ENCODE measurements at places on chromosomes 6 and 20.

DNA sequence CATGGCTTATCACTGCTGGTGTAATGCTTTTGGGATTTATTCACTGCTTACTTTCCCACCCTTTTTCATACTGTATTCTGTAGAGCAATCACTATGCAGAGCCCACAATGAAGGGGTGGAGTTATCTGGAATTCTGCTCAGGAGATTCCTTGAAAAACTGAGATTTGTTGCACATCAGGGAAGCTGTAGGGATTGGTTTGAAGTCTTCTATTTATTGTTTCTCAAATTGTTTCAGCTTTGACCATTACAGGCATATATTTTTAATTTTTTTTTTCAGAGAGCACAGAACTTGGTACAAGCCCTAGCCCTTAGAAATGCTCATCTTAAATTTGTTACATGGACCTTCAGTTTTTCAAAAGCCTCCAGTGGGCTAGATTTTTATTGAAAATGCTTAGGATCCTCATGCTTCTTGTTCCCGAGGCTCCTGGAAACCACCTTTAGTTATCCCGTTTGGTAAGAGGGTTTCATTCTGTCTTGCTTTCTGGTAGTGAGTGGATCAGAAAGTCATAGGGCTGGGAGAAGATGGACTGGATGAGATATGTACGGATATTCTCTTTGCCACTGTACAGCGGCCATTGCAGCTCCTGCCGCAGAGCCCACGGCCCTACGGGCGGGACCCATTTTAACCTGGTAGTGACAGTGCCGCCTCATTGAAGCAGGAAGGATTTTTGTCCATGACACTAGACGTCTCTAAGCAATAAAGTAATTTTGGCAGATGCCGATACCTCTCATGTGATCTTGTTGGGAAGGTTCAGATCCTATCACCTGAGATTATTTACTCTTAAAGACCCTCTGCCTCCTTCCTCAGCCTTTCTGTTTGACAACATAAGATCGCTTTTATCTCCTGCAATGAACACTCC is 45.3 kb upstream of the ZNF184 start:
- DNase-seq: peak; percentile 47

DNA sequence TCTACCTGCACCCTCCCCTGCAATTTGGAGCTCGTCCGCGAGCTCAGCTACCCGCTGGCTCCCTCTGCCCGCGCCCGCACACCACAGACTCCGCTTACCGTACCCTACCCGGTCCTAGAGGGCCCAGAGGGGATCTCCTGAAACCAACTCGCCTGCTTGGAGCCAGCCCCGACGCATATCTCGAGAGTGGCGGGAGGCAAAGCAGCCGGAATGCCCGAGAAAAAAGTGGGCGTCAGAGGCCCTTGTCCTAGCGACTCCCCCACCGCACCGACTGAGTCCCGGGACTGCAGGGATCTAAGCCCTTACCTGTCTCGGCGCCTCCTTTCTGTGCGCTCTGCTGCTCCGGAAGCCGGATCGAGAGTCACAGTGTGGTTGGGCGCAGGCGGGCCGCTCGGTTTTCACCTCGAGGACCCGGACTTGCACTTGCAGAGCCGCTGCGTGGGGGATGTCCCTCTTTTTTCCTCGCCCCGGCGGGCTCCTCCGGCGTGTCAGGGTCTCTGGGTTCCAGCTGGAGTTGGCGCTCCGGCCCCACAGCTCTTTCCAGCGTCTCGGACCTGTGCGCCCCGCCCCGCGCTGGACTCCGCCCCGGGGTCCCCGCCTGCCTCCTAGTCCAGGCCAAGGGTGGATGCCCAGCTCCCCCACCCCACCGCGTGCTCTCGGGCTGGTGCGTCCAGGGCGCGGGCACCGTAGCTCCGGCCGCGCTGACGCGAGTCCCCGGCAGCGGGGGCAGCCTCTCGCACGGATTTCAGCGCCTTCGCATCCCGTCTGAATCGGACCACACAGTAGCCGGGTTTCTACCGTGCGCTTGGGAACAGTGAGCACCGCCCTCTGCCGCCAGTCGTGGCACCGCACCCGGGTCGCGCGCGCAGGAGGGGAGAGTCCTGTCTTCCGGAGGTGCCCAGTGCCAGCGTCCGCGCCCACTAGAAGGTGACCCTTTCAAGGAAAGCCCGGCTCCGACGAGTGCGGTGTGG is at the start of gene PROKR2:
Gene PROKR2, minus strand, starts transcription at position 767 of the 971 bp plus-strand sequence. CDS start 2,585 bp downstream, outside the sequence.
- DNase-seq: no peak

DNA sequence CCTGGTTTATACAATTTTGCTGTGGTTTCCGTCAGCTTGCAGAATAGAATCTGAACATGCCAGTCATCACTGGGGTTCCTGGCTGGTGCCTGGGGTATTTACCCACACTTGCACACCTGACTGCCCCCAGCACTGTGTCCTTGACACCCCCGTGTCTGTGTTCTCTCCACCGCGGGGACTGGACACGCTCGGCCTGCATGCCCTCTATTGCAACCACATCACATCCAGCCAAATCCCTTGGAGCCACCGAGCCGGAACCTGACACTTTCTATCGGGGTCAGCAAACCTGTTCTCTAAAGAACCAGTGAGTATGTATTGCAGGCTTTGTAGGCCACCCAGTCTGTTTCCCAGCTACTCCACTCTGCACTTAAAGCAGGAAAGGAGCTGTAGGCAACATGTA is 527.5 kb downstream of the PRKN start:
- no peak for DNase-seq

GRCh38 chr20:58755062-58755697 is 62.6 kb downstream of the NPEPL1 start:
- DNase-seq: no peak

DNA sequence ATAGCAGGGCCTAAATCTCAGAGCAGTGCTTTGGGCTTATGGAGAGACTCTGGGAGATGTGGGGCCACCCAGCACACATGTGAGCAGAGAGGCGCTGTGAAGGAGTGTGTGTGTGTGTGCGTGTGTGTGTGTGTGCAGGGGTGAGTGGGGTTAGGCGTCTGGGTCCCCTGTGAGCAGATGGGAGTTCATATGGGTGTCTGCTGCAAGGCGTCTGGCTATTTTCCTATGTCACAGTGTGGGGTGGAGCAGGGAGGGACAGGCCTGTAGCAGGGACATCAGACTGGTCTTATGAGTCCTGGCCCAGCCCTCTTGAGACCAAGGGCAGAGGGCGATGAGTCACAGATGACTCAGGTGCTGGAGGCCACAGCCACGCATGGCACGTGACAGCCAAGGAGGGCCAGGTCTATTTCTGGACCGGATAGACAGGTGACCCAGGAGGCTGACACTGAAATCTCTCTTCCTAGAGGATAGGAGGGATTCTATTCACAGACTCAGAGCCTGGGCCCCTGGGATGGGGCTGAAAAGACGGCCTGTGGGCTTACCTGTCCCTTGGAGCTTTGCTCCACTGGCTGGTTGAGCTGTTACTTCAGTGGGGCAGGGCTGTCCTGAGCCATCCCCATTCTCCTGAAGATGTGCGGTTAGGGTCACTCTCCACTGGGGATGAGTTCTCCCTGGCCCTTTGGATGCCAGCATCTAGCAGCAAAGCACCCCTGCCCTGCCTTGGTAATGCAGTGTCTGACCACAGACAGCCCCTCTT is 28.9 kb downstream of the VEGFA start:
- DNase-seq: peak; percentile 53

GRCh38 chr6:125307150-125307838 is 5.5 kb upstream of the HDDC2 start:
- no peak for DNase-seq

GRCh38 chr20:17856024-17856564 is 112.5 kb downstream of the SNX5 start:
- peak; percentile 96 for DNase-seq

Measured in GM12865 (cell line).